ENCODE measurements at places on chromosomes 12 and 14.

GRCh38 chr12:121637231-121637914, 11.0 kb downstream of the ORAI1 start:
- no peak for DNase-seq

DNA sequence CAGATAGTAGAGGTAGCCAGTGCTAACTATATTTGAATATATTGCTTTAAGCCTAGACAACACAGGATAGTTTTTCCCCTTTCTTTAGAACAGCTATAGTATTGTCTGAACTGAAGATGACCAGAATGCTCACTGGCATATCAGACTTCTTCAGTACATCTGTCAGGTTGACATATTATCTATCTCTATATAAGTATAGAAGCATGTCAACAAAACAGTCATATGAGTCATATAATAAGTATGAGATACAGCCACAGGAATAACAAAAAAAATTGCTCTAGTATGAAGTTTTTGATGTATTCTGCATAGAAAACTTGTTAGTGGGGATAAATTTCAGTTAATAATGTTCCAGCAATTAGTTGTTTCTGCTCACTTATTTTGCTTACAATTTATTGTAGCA, 767.7 kb downstream of the LRFN5 start:
- no peak for DNase-seq

DNA sequence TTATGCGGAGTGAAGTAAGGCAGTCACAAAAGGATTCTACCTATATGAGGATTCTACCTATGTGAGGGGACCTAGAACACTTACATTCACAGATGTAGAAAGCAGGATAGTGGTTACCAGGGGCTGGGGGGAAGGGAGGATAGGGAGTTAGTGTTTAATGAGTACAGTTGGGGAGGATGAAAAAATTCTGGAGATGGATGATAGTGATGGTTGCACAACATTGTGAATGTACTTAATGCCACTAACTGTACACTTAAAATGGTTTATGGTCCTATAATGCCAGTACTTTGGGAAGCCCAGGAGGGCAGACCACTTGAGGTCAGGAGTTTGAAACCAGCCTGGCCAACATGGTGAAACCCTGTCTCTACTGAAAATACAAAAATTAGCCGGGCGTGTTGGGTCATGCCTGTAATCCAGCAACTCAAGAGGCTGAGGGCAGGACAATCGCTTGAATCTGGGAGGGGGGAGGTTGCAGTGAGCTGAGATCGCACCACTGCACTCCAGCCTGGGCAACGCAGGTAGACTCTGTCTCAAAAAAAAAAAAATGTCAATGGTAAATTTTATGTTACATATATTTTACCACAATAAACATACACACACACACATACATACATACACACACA, 25.4 kb downstream of the SVOP start:
- no peak for DNase-seq

- no peak for DNase-seq
Measured at GRCh38 chr12:62784576-62784975, 150.4 kb downstream of the PPM1H start.

DNA sequence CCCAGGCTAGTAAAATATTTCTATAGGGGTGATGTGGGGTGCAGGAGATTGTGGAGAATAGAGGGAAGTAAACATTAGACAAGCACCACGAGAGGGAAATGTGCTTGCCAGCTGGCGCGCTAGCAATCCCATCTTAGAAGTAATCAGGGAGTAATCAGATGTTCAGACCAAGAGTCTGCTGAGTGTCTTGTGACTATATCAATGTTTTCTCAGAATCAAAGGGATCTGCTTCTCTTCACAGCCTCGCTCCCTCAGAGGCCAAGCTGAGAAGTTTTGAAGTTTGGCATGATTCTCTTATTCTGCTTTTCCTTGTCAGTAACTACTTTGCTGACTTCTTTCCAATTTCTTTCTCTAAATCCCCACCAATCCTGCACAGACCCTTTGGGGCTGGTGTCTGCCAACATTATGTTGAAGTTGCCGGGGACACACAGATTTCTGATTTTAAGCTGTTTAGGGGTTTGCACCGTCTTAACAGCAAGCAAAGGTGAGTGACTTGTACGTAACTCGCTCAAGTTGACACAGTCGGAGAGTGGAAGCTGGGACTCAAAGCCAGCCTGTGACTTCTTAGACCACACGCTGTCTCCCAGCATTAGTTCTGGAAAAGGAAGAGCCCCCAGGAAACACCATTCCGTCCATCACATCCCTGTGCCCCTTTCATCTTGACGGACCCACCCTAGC, 22.0 kb upstream of the TSPAN9 start:
- DNase-seq, result no peak

GRCh38 chr12:87302126-87302745, 727.0 kb downstream of the C12orf50 start:
- no peak for DNase-seq

DNA sequence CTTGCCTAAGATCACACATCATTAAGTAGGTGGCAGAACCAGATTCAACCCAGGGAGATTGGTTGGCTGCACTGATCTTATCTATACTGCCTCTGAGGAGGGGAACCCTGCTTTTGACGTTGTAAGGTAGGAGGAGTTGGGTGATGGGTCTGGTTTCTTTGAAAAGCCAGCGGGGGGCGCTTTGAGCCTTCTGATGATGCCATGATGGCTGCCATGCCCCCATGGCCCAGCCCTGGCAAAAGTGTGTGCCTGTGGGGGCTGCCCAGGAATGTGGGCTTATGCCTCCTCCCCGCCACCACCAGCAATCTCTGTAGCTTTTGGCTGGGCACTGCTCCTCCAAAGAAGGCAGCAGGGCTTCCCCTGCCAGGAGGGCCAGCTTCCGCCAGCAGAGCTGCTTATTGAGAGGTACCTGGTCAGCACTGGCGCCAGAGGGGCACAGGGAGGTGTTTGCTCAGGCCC, 224.3 kb downstream of the SLC41A2 start:
- DNase-seq, result no peak

GRCh38 chr12:28248555-28249145, 58.4 kb downstream of the CCDC91 start:
- no peak for DNase-seq

DNA sequence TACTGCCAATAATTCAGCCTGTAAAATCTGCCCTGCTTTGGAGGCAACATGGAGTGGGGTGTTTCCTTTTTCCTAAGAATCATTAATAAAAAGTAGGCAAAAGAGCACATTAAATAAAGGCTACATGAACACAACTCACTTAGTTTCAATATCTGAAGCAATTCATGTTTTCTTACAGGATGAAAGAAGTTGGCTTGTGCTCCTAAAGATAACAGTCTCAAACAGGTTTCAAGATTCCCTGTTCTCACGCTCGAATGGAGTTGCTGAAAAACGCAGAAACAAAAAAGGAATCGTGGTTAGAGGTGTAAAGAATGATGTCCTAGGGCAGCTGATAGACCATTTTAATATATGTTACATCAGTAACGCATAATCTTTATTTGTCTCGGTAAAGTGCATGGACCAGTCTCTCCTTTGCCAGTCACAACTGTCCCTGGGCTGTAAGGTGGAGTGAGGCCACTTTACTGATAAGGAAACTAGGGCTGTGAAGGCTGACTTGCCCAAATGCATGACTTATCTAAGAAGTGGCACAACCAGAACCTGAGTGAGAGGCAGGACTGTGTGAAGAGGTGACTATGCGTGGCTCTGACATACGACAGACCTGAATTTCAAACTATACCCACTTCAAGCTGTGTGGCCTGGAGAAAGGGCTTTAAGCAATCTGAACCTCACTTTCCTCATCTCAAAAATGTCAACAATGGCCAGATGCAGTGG, 12.6 kb downstream of the GIT2 start:
- no peak for DNase-seq

GRCh38 chr14:64601571-64601970, 51.8 kb downstream of the PPP1R36 start:
- DNase-seq, result no peak

DNA sequence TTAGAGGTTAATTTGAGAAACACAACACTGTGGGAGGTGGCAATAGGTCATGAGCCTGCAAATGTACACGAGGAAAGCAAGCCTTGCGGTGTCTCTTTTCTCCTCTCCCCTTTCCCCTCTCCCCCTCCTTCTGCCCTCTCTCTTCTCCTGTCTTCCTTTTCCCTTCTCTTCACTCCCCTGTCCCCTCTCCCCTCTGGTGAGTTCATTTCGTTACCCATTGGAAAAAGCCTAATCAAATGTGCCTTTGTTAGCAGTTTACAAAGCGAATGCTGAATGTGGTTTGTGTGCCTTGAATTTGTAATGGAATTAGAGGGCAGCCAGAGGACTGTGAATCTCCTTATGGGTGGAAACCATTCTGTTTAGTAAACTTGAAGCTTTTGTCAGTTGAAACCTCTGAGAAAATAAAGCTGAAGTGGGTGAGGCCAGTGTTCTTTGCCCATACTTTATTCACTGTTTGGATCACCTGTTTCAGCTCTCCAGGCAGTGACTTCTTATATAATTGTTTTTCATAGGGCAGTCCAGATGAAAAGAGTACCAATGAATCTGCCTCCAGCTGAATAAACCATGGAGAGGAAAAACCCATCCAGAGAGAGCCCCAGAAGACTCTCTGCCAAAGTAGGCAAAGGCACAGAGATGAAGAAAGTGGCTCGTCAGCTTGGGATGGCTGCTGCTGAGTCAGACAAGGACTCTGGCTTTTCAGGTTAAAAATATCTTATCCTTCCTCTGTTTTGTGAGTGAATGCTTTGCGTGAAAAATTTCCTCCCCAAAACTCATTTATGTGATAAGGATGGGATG, 7.3 kb downstream of the CIPC start:
- DNase-seq, result no peak

- DNase-seq, result no peak
Measured at GRCh38 chr14:92933481-92933880, 10.5 kb downstream of the CHGA start.

DNA sequence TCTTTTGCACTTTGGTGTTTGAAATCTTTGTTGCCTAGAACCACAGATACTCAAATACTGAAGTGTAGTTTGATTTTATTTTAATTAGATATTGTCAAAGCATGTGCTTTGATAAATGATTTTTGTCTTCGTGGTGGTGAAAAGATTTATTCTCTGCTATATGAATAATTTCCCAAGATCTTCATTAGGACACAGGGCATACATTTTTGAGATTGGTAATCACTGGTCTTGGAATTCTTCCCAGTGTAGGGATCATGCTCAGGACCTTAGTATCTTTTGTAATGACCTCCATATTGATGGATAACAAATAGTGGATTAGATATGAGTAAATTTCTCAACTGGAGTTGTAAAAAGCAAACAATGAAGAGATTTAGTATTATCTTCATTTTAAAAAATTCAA, 28.2 kb downstream of the TBK1 start:
- no peak for DNase-seq

DNA sequence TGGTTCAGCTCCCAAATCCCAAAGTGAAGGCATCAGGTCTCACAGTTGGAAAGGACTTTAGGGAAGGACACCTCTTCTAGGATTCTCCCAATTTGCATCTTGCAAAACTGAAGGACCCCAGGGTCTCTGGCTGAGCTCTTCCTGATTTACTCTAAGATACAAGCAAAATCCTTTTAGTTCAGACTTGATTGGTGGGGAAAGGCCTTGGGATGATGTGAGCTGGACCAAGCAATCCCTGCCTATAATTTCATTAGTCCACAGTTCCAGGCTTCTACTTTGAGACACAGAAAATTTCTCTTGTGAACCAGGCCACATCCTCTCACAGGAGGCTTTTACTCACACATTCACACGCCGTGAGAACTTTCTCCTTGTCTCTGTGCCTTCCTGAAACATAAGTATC, 23.6 kb upstream of the VWF start:
- DNase-seq, result no peak

DNA sequence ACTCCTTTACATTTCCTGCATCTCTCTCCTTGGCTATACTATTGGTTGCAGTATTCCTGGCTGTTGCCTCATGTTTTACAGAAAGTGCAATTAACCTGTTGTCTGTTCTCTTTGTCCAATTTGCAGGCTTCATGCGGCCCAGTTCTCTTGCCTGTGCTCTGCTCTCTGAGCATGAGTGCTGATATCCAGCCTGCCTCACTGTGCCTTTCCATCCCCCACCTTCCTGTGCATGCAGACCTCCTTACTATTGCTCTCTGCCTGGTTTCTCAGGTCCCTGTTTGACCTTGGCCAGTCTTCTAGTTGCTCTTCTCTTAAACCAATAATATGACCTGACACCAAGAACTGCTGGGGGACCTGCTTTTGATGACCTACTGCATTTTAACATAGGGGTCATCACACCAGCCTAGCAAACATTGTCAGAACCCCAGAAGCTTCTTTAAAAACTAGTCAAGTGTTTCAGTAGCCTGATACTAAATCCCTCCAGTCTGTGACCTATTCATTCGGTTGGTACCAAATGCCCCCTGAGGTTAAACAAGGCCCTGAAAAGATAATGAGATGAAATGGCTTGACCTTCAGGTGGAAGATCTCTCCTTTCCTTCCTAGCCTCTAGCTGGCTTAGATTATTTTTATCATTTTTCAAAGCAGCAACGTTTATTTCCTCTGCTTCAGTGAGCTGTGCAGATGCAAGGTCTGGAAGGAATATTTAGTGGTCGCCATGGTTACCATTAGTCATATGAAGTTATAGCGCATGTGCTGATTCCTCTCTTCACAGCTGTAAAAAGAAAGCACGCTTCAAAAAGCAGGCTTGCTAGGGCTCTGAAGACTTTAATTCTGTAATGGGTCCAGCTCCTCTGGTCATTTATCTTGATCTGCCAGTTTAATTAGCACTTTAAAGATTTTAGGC, 216.5 kb downstream of the PHLDA1 start:
- DNase-seq, result no peak

GRCh38 chr12:47035484-47035883, 43.9 kb upstream of the PCED1B start:
- no peak for DNase-seq

GRCh38 chr12:93387780-93388179, 10.1 kb downstream of the NUDT4 start:
- no peak for DNase-seq

DNA sequence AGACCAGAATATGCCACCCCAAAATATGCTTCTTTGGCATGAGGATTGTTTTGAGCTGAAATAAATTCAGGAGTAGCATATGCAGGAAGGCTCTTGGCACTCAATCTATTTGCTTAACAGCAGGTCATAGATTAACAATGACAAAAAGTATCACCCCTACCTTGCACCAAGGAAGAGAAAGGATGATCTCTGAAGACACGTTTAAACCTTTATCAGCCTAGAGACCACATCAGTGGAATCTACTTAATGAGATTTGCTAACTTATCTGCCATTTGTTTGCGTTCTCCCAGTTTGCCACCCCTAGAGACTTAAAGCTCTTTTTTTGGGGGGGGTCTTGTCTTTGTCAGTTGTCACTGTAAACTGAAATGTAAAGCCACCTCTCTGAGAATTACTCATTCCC, 1278.7 kb upstream of the USP15 start:
- DNase-seq, result no peak

GRCh38 chr12:53755893-53756292, 4.1 kb upstream of the CISTR start:
- no peak for DNase-seq

- DNase-seq, result no peak
Measured at GRCh38 chr12:82015623-82016347, 256.6 kb upstream of the PPFIA2 start.

GRCh38 chr12:12126551-12126950, 55.8 kb downstream of the BCL2L14 start:
- no peak for DNase-seq
